ENCODE measurements at places on chromosomes 6 and 20. TPM values are rescaled to one million over a fixed set of nuclear protein-coding genes. Genes with fewer than 3 reads are reported as not detected.

DNA sequence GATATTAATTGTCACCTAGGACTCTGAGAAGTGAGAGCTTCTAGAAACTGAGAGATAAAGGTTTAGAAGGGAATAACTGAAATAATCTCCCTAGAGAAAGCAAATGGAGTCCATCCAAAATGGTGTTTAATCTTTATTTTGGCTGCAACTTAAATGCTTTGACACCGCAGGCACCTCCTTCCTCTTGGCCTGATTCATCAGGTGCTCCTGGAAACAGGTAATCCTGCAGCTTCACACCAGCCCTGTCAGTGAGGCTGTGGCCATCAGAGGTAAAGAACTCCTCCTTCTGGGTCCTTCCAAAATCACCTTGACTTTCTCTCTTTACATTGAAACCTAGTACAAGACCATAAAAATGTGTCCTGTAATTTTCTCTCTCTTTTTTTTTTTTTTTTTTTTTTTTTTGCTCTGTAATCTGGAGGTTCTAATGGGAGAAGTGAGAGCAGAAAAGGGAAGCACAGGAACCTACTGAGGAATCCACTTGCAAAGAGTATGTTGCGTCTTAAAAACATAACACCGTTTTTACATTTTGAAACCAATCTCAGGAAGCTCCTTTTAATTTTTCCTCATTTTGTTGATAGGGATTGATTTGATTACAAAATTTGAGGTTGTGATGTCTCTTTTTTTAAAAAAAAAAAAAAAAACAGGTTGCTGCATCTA lies 124.2 kb downstream of the LRRC1 start:
- DNase-seq, result no peak

DNA sequence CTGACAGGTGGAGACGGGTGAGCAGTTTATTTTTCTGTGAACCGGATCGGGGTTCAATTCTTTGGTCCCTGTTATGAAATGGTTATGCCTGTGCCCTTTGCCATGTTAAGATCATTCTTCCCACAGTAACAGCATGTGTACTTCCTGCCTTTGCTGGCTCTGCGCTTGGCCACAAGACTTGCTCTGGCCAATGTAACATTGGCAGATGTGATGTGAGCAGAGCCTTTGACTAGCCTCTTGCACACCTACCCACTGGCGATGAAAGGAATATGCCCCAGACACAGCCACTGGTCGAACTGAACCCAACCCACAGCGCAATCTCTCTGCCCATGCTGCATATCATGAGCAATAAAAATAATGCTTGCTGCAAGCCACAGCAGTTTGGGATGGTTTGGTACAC lies 31.9 kb downstream of the JAG1 start:
- no peak for DNase-seq

GRCh38 chr20:60785785-60786184 lies 466.3 kb upstream of the CDH4 start:
- no peak for DNase-seq

Gene HLA-DOA
- total RNA-seq, result 1.8 TPM

- no peak for DNase-seq
These were observed 87.7 kb downstream of the TMEM242 start for GRCh38 chr6:157235600-157236039.

GRCh38 chr6:14216946-14217684 lies 99.5 kb downstream of the CD83 start:
- DNase-seq, result no peak

Gene MOXD1
- not detected for total RNA-seq

GRCh38 chr6:82711971-82712370 lies 348.4 kb downstream of the TPBG start:
- no peak for DNase-seq

Gene ETV7
- 2.0 TPM for total RNA-seq

- no peak for DNase-seq
These were observed 111.9 kb downstream of the SLC23A2 start for GRCh38 chr20:4889446-4889845.

DNA sequence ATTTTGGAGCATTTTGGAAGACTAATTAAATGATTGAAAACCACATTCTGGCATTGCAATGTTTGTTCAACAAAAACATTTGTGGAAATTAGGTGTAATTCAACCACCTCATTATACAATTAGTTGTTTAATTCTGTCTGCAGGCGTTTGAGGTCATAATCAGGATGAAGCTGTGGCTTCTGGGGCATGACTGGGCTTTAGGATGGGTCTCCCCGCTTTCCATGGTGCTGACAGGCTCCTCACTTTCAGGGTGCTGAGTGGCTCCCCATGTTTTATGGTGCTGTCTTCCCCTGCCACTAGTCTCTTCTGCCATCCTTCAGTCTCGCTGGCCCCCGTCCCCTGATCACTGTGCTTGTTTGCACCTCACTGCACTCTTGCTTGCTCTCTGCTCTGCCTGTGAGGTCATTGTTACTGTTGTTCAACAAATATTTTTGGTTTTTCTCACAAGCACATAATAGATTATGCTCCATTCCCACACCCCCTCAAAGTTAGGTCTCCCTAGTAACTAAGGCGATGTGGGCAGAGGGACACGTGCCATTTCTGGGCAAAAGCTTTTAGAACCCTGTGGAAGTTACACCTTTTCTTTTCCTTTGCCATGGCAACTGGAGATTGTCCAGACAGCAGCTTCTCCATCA lies 25.4 kb upstream of the ZNF831 start:
- no peak for DNase-seq

DNA sequence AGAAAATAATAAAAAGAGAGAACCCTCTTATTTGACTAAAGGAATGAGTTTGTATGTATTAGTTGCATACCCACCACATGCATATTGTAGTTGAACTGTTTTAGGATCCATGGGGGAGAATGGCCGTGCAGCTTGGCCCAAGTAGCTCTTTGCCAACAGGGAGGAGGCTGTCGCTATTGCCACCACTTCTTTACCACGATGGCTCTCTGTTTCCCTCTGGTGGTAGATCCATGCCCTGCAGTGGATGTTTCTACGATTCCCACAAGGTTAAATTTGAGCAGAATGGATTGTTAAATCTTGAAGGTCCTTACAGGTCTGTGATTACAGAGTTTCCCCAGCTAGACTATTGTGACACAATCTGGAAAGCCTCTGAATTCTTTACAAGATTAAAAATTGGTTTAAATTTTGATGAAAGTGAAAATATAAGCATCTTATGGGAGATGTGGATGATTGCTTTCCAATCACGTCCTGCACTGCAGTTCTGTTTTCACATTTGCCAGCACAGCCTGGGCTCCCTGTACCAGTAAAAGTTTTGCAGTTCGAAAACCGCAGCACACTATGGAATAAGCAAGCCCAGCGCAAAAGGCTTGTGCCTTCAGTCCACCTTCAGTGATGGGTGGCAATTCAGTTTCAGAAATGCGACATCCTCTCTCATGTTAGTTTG lies 34.4 kb upstream of the FNDC1 start:
- no peak for DNase-seq

- no peak for DNase-seq
These were observed 174.6 kb downstream of the GJA10 start for GRCh38 chr6:90068703-90069523.

- peak; percentile 28 for DNase-seq
These were observed 3.2 kb upstream of the HLA-DMB start for GRCh38 chr6:32943864-32944649.

Gene OXT
- total RNA-seq, result not detected

Gene RIPPLY2
- not detected for total RNA-seq

Data from activated naive CD4-positive, alpha-beta T cell treated with anti-CD3 and anti-CD28 coated beads, Interleukin-2, amount 50 U/mL, for 72 hours (primary cell).